ENCODE measurements at places on chromosomes 5 and 9.

DNA sequence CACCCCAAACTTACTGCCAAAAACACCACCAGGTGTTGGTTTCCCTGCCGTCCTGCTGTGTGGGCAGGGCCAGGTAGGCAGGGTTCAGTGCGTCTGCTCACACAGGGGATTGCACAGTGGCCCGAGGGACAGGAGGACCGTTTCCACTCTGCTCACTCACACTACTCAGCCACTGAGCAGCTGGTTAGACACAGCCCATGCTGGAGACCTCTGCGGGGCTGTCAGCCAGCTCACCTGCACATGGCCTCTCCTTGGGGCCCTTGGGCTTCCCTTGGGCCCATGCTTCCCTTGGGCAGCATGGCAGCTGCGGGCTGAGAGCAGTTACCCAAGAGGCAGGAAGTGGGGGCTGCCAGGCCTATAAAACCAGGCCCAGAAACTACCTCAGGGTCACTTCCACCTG, 79.0 kb downstream of the SYK start:
- no peak for DNase-seq

GRCh38 chr5:8522646-8523045, 653.7 kb downstream of the MTRR start:
- DNase-seq = no peak

GRCh38 chr9:98142925-98143481, 24.0 kb upstream of the TRIM14 start:
- no peak for DNase-seq

- DNase-seq = peak; percentile 86
These were observed 52.3 kb downstream of the ADAMTS2 start for GRCh38 chr5:179292681-179293635.

- no peak for DNase-seq
These were observed at the start of gene PROP1 for GRCh38 chr5:177995691-177996595. TSS of gene PROP1 (minus strand) at chr5:177996242. CDS start at chr5:177995933, 309 bp downstream.

DNA sequence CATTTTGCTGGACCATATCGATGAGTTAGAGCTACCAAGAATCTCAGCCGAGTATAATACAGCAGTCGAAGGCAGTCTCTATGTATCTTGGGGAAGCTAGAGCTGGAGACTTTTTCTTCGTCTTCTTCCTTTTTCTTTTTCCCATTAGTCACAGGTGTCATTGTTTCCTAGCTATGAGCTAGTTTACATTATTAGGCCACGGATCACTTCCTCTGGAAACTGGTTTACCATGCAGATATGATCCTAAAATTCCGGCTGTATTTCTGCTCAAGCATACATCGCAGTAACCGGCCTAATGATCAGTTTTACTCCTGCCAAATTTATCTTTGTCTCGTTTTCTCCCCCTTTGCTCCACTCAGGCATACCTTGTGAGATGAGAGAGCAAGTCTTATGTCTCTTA, 312.8 kb downstream of the ARHGAP26 start:
- DNase-seq = no peak

- DNase-seq = peak; percentile 82
These were observed 434.1 kb downstream of the HCN1 start for GRCh38 chr5:45262061-45262590.

- no peak for DNase-seq
These were observed 85.2 kb upstream of the SMIM23 start for GRCh38 chr5:171700318-171700912.

- DNase-seq = no peak
These were observed 387.7 kb upstream of the CHD1 start for GRCh38 chr5:99316484-99316883.

GRCh38 chr5:125325488-125326149, 579.2 kb upstream of the ZNF608 start:
- no peak for DNase-seq

- DNase-seq = no peak
These were observed 363.6 kb upstream of the TYRP1 start for GRCh38 chr9:12329623-12329985.

Measured in lower leg skin (tissue), 4 donors.